ENCODE measurements at places on chromosomes 7 and 10.

GRCh38 chr10:11018432-11018841 lies 765 bp downstream of the CELF2 start:
- no peak for DNase-seq

DNA sequence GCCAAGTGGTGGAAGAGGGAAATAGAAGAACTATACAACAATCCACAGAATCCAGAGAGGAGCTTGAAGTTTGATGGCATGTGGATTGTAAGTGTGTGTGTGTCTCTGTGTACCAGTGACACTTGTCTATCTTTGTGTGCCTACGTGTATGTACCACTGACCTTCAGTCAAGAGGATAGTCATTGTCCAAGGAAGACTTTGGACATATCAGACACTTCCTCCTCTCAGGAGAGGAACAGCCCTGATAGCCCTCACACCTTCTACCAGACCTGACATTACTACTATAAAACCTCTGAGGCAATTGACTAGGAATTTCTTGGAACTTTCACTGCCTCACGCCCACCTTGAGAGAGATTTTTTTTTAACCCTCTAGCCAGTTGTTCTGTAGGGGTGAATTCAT lies 19.6 kb upstream of the MGAM2 start:
- no peak for DNase-seq

DNA sequence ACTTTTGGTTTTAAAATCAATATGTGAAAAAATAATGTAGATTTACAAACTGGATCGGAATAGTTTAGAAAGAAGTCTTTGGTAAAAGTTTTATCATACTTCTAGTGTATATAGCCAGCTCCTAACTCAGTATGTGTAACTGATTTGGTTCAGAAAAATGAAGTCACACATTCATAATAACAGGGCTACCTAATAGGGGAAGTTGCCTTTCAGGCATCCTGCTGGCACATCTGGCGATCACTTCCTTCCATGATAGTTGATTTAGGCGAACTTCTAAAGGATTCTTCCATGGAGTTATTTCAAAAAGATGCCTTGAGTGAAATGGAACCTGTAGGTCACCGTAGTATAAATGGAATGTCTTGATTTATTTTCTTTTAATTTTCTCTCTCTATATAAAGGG lies 69.1 kb downstream of the SHH start:
- no peak for DNase-seq

DNA sequence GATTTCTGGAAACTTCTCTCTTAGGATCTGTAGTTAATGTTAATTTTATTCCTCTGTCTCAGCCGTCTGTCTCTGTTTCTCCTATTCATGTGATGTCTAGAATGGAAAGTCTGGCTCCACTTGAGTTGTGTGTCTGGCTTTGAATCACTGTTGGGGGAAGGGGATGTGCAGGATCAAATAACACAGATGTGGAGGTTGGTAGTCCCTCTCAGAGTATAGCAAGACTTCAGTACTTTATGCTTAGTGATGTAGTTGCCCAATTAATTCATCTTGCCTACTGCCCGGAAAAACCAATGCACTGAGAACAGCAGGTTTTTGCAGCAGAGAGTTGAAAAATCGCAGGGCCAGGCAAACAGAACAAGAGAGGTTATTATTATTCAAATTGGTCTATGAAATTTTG lies 79.2 kb downstream of the PHTF2 start:
- DNase-seq: no peak

- no peak for DNase-seq
Measured at GRCh38 chr10:44908936-44909630, 2.1 kb upstream of the TMEM72 start.

- DNase-seq: no peak
Measured at GRCh38 chr10:12907656-12908055, 93.9 kb downstream of the CCDC3 start.

DNA sequence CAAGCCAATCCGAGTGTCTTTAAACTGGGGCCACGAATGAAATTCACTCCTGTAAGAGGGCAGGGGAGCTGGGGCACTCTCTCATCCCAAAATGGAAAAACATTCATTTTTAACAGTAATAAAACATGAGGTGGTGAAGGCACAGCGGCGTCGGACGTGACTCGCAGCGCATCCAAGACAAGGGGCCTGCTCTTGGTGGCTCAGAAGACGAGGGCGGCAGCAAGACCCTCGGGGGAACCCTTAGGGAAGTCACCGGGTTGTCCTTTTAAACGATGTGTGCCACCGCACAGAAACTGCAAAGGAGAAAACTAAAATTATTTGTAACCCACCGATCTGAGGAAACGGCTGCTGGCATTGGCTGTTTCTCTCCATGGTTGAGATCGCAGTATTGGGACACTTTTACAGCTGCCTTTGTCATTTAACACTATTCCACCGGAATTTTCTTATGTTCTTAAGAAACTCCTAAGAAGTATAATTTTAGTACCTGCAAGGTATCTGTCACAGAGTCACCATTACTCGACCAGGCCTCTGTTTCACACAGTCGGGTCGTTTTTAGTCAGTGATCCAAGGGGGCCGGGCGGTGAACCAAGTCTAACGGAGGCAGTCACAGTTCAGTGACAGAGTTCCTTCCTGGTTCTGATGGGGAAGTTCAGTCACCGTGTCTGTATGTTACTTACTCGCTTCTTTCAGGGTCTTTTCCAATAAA lies 159.3 kb downstream of the PTPRN2 start:
- no peak for DNase-seq

- no peak for DNase-seq
Measured at GRCh38 chr7:48245751-48246472, 74.7 kb downstream of the ABCA13 start.

- no peak for DNase-seq
Measured at GRCh38 chr7:105325216-105325904, 63.4 kb downstream of the SRPK2 start.

GRCh38 chr10:91344117-91344856 lies 65.9 kb upstream of the HECTD2 start:
- DNase-seq: no peak

DNA sequence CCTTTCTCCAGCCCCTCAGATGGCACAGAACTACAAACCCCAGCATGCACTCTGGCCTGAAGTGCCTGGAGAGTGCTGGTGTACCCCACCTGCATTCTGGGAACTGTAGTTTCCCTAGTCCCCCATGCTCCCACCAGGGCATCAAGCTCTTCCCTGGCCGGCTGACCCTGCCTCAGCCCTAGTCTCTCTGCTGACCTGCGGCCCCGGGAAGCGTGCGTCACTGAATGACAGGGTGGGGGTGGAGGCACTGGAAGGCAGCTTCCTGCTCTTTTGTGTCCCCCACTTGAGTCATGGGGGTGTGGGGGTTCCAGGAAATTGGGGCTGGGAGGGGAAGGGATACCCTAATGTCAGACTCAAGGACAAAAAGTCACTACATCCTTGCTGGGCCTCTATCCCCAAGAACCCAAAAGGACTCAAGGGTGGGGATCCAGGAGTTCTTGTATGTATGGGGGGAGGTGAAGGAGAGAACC lies 2.1 kb downstream of the NOS3 start:
- no peak for DNase-seq

DNA sequence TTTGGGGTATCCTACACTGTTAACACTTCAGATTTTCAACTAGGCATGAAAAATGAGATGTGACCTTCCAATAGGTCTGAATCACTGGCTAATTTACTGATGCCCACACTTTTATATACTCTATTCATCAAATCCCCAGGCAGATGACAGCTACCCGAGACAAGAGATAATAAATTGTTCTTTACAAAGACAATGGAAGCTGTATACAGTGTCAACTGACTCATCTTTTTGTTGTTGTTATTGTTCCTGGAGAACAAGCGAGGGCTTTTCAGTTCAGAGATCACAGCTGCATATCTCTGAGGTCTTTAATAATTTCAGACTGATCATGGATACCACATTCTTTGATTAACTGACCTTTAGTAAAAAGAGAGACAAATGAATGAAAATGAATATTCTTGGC lies 228.9 kb downstream of the SDHAF3 start:
- no peak for DNase-seq

- DNase-seq: no peak
Measured at GRCh38 chr10:22369434-22370072, 24.3 kb downstream of the SPAG6 start.

- DNase-seq: no peak
Measured at GRCh38 chr7:103115771-103116170, 33.1 kb downstream of the NAPEPLD start.

- DNase-seq: no peak
Measured at GRCh38 chr10:60479305-60480020, 89.8 kb upstream of the ANK3 start.

DNA sequence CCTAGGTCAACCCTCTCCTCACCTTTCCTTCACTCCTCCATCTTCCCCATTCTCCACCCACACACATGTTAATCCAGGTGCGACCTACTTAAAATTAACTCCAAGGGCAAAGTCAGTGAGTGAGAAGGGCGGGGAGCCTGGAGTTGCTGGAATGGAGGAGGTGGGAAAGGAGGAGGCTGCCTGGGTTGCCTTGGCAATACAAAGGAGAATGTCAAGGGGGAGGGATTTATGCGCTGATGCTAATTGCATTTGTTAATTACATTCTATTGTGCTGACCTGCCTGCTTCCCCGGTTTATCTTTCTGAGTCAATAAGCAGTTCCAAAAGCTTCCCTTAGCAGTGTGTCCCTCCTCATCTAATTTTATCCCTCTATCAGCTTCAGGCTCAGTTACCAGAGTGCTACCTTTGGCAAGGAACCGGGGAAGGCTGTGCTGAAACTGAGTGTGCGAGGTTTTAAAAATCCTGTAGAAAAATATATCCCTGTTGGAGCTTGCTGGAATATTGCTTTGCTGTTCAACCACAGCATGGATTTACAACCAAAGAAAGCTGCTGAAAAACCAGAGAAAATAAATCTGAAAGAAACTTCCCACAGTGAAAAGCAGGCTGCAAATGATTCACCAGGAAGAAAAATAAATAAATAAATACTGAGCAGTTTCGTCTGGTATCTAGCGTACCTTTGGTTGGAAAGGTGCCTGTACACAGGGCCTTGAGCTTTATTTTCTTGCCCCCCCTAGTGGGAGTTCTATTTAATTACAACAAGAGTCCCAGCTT lies 113.2 kb upstream of the DGKB start:
- DNase-seq: no peak

DNA sequence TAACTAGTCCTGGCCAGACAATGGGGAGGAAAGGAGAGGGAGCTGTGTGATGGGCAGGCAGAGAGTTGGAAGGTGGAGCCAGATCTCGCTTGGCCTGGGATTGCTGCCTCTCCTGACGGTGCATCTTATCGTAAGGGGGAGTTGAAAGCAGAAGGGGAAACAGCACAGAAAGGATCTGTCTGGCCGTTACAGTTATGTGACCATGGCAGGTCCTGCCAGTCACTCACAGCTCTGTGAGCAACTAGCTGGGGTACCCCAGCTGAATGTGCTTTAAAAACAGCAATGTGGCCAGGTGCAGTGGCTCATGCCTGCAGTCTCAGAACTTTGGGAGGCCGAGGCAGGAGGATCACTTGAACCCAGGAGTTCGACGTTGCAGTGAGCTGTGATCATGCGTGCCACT lies 8.1 kb downstream of the BLVRA start:
- no peak for DNase-seq

DNA sequence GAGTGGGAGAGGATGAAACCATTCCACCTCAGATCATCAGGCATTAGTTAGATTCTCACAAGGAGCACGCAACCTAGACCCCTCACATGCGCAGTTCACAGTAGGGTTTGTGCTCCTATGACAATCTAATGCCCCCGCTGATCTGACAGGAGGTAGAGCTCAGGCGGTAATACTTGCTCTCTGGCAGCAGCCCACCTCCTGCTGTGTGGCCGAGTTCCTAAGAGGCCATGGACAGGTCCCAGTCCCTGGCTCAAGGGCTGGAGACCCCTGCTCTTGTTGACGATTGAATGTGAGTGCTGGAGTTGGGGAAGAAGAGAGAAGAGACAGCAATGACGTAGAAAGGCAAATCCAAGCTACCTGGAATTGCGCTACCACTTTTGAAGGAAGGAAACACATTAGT lies 267.2 kb downstream of the TFEC start:
- DNase-seq: no peak

- DNase-seq: no peak
Measured at GRCh38 chr7:91946549-91946948, 5.9 kb downstream of the AKAP9 start.

DNA sequence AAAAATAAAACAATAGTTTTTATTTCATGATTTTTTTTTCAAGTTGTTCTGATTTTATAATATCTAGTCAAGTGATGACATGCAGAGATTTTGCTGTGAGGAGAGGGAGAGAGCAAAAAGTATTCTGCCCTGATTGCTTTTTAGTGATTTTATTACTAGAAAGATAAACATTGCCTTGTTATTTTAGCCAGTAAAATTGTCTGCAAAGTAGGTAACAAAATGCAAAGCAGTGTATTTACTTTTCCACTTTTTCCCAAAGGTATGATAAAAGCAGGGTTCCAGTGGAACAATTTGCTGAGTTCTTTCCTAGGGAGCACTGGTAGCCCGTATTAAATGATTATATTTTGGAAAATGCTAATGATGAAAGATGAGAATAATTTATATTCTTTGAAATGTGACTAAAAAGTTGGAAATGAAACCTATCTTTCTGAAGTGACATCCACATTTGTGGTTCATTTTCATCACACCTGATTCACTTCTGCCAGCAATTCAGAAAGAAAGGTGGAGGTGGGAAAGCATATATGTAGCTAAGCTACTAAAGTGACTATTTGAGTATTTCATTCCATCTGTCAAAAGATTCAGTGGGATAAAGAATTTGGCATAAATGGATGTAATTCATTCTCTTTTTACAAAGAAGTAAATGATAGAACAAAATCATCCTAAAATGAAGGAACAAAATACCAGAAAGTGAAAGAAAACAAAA lies 300.3 kb downstream of the ADK start:
- DNase-seq: no peak

DNA sequence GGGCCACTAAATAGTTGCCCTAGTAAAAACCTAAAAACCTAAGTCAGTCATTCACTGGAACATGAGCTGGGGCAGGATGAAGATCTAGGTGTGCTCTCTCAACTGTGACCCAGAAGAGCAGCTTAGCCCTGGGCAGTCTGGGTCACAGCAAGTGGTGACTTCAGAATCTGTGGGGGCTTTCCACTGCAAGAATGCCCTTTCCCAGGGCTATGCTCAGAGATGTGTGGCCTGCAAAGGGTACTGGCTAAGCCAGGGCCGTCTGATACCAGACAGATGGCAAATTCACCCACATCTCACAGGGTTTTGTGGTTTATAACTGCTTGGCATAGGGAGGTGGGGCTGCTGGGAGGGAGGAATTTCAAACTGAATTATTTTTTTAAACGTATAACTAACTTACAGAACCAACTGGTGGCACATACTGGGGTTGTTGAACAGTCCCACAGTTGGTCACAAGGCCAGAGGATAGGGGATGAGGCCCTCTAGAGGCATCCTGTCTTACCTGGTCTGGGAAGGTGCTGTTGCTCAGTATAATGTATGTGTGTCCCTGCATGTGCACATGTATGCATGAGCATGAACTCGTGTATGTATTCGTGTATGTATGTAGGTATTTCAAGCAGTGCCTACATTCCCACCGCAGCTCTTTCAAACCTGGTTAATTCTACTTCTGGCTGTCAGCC lies 63.2 kb downstream of the PRPF18 start:
- DNase-seq: no peak

GRCh38 chr10:27857616-27858015 lies 112.0 kb upstream of the MKX start:
- DNase-seq: no peak

DNA sequence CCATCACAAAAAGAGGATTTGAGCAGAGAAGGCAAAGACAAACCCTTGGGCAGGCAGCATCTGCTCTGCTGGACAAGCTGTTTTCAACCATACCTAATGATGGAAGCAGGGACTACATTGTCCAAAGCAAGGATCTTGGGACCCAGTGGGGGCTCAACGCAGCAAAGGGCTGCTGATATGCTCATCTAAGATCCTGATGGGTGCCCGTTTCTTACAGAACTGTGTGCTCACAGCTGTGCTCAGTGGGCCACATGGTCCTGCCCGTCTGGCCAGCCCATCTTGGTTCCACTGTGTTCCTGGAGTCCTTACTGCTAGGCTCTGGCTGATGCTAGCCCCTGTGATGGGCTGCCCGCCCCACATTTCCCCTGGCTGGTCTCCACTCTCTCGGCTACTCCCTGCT lies 36.1 kb downstream of the GPRIN2 start:
- DNase-seq: no peak
